ENCODE measurements at places on chromosomes 7 and 10.

DNA sequence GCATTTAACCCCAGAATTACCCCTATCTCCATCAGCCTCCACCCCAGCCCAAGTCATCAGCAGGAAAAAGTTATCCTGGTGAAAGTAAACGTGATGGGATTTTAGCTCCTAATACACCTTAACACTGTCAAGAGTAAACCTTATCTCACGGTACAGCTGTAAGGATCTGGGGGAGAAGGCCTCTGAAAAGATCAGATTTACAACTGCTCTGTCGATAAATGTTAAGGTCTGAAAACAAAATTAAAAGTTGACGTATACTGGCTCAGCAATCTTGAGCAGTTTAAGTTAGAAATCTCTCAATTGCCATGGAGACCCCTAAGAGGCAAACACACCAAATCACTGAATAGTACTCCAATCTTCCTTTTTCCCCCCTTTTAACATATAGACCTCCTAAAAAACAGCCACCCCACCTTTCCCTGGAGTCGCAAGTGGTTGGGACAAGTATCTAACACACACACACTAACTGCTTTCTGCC is 6.1 kb downstream of the SKAP2 start:
- no peak for DNase-seq

DNA sequence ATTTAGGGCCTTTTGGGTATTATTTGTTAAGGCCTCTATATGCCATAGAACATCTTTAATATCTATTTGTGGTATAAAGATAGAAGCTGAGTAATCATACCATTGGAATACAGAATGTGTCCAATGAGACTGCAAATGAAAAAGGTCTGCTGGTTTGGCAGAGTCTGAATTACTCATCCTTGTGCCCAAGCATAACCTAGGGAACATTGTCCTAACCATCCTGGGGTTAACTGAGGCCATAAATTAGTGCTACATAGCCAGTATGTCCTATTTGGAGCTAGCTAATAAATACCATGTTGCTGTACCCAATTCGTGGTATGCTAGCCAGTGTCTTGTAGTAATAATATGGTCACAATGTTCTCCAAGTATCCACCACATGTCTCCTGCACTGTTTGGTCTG is 117.1 kb downstream of the ANKRD26 start:
- DNase-seq, result no peak

- no peak for DNase-seq
These were observed 174.1 kb upstream of the BET1 start for GRCh38 chr7:94178230-94178629.

DNA sequence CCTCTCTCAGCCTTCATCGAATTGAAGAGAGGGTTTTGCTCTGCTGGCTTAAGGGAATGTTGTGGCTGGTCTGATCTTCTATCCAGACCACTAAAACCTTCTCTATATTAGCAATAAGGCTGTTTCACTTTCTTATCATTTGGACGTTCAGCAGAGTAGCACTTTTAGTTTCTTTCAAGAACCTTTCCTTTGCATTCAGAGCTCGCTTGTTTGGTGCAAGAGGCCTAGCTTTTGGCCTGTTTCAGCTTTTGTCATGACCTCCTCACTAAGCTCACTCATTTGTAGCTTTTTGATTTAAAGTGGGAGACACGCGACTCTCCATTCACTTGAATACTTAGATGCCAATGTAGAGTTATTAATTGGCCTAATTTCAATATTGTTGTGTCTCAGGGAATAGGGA is 3.9 kb downstream of the MPP7 start:
- DNase-seq, result no peak

DNA sequence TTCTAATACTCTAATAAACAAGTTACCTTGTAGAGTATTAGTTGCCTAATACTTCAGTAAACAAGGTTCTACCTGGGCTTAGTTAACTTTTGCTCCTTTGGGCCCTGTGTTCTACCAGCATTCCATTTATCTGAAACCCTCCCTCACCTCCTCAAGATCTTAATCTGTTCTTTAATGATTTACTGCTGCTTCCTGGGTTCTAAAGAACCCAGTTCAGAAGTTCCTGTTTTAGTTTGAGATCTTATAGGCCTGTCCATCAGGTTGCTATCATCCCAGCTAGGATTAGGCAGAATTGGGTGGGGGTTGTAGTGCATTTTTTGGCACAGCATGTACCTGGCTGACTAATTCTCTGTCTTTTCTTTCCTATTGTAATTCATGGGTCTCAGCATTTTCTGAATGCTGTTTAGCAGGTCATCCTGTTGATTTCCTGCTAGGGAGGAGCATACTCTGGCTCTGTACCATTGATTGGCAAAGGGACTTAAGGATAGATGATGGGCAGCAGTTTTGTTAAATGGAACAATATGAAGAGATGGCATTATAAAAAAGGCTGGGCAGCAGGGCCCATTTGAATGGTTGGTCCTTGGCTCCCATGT is 53.7 kb upstream of the TMEM248 start:
- no peak for DNase-seq

DNA sequence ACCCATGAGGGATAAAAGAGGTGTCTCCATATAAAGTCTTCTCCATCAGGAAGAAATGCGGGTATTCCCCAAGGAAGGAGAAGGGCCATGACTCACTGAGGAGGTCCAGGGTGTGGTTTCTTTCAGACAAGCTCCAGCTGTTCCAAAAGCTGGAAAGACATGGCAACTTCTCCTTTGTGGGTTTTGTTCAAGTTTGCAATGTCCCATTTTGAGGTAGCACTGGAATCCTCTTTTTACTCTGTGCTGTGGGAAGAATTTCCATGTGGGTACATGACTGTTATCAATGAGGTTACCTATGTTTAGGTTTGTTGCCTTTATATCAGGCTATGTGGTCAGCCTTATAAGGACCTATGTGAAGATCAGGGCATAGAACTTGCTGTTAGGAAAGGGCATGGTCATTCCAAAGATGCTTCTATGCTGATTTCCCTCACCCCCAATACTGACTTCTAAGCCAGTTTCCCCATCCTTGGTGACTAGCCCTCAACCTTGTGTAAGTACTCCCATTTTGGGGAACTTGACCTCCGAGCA is 697.5 kb downstream of the INHBA start:
- DNase-seq, result no peak

DNA sequence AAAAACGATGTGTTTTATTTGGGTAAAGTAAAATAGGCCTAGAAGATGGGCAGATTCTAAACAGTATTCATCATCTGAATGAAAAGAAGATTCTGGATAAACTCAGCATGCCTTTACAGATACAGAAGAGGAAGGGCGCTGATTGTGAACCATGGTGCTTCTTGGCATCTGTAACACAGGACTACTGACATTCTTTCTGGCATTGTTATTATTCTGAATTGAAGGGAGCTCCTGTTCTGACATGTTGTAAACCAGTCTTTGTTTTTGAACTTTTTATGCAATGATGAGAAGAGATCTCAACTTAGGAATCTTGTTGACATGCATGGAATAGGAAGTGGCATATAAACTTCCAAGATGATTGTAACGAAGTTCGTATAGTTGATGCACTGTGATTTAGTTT is 13.5 kb downstream of the RPA3 start:
- no peak for DNase-seq

- no peak for DNase-seq
These were observed 79.8 kb upstream of the MPP7 start for GRCh38 chr10:28382525-28383269.

DNA sequence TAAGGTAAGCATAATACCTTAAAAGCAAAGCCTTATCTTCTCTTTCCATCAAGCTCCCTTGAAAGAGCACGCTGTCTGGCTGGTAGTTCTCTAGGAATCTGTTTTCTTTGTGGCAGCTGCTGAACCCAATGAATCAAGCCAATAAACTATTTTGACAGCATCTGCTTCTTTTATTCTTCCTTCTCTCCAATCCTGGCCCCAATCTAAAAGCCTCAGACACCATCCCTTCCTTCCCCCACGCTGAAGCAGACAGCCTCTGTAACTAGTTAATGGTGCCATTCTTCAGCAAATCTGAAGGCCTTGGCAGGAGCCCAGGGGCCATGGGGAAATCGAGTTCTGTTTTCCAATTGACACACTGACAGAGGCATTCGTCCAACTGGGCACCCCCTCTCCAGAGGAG is 186.6 kb upstream of the LYZL1 start:
- DNase-seq, result no peak

- no peak for DNase-seq
These were observed 28.7 kb downstream of the ERLIN1 start for GRCh38 chr10:100157156-100157555.

- no peak for DNase-seq
These were observed 292.2 kb upstream of the ZWINT start for GRCh38 chr10:56653289-56653688.

- DNase-seq, result no peak
These were observed 445.6 kb downstream of the GFRA1 start for GRCh38 chr10:115827231-115828009.
